ENCODE measurements at places on chromosomes 7 and 10.

GRCh38 chr10:88923520-88923919 is 29.1 kb downstream of the ACTA2 start:
- no peak for DNase-seq

DNA sequence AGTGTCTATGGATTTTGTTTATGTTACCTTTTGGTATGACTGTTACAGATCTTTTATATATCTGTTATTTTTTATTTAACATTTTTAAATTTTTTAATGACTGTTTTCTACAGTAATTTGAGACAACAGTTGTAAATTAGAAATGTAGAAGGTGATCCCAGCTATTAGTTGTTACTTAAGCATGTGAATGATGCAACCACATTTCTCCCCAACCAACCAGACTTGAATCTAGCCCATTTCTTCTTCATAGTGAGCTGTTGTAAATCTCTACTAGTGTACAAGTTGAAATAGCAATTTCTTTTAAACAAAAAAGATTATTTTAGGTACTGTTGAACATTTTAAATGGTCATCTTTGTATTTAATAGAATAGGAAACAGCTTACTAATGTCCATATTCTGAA is 18.0 kb downstream of the TMEM106B start:
- DNase-seq, result no peak

GRCh38 chr10:9294865-9295264 is 1240.4 kb downstream of the GATA3 start:
- DNase-seq, result no peak

GRCh38 chr7:94297397-94297838 is 97.3 kb upstream of the COL1A2 start:
- no peak for DNase-seq

DNA sequence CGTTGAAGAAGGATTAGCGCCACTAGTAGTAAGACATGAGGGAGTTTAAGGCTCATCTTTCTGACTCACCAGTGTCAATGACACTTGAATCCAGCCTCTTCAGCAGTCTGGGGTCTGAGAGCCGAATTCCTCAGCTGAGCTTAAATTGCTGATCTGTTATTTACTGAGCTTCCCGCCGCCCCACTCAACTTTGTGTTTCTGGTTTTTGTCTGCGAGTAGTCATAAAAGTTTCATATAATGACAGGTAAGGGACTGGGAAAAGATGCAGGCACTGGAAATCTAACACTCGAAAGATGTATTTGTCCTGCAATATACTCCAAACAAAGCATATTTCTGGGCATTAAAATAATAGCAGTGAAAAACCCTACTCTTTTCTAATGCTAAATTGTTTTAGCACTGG is 51.2 kb upstream of the RELN start:
- no peak for DNase-seq

- no peak for DNase-seq
Measured at GRCh38 chr10:101183458-101184183, 45.6 kb downstream of the LBX1 start.

GRCh38 chr7:39430441-39430840 is 135.8 kb upstream of the YAE1 start:
- no peak for DNase-seq

DNA sequence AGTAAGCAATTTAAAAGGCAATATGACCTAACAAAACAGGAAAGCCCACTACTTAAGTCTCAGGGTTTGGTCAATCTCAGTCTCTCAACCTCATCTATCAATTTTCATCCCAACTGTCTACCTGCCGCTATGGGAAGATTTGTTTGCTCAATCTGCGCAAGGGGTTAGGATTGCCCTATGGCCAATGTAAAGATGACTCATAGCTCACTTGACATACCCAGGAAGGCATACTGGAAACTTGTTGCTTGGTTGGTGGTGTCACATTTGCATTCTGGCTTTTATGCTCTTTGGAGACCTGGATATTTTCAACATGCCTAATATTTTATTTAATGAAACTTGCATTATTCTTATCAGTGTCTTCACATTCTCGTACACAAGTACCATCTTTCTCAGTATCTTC is 78.1 kb upstream of the TMEM196 start:
- no peak for DNase-seq

DNA sequence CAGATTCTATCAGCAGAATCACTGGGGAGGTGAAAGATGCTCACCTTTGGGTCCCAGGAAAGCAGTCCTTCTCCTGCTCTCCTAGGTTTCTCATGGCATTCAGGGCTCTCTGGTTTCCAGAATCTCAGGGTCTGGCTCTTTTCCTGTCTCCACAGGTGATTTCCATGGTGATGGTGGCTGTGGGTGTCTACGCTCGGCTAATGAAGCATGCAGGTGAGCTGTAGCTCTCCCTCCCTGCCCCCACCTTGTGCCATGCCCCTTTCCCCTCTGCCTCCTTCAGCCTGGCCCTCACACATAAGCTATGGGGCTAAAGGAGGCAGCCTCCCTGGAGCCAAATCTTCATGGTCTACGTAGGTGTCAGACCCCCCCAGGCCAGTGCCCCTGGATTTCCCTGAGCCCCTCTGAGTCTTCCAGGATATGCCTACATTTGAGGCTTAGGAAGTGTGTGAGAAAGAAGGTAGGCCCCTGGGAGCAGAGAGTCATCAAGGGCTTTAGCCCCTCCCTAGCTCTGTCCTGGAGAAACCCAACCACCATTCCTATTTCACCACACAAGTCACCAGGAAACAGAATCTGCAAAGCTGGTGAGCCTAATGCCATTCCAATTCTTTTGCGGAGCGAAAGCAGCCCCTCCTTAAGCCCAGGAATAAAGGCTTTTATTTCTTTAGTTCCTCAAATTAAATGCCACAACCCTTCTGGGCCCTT is 17.2 kb downstream of the TSPAN33 start:
- DNase-seq, result peak; percentile 10

DNA sequence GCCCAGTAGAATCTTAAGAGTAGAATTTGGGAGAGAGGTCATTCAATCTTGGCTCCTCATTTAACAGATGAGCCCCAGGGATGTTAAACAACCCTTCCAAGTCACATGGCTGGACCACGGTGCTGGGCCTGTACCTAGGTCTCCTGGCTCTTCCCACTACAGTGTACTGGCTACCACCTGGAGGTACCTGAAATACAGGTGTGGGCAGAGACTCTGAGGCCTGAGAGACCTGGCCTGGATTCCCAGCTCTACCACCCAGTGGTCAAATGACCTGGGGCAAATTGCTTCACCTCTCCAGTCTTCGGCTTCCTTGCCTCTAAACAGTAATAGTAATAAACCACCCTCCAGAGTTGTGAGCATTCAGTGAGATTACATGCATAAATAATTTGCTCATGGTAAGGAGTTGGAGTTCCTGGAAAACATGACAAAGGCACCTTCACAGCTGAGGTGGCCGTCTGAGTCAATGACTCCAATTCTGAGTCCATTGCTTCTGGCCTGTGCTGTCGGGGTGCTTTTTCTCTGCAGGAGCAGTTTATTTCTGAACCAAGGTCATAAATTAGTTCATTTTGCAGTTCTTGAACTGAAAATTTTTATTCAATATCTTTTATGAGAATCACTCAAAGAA is 2.7 kb downstream of the GOT1 start:
- no peak for DNase-seq

- no peak for DNase-seq
Measured at GRCh38 chr7:42479452-42479815, 242.4 kb upstream of the GLI3 start.

DNA sequence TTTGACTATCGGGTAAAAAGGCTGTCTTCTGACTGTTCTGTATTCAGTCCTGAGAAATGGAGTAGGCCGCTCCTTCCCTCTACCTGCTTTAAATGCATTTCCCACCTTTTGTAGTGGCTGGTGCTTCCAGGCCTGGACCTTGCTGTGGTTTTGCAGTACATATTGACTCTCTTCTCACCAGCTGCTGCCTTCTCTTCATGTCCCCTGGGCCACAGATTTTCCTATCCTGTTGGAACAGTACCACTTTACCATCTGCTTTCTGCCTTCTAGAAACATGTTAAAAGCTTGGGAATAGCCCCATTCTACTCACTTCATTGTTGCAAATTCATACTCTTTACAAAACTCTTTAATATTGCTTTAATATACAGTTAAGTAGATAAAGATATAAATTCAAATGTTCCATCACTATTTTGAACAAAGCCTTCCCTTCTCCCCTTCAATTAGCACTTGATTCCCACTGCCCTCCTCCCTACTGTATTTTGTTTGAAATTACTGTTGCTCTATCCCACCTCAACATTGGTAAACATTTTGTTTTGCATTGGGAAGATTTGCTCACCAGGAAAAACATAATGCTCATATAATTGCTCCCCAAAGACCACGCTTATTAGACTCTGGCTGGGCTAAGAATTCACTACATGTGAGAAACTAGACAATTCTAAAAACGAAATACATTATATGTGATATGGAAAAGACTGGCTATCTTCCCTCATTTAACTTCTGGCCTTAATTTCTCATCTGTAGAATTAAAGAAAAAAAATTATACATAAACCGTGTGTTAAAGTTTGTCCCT is 17.3 kb upstream of the SEMA3C start:
- DNase-seq, result no peak

DNA sequence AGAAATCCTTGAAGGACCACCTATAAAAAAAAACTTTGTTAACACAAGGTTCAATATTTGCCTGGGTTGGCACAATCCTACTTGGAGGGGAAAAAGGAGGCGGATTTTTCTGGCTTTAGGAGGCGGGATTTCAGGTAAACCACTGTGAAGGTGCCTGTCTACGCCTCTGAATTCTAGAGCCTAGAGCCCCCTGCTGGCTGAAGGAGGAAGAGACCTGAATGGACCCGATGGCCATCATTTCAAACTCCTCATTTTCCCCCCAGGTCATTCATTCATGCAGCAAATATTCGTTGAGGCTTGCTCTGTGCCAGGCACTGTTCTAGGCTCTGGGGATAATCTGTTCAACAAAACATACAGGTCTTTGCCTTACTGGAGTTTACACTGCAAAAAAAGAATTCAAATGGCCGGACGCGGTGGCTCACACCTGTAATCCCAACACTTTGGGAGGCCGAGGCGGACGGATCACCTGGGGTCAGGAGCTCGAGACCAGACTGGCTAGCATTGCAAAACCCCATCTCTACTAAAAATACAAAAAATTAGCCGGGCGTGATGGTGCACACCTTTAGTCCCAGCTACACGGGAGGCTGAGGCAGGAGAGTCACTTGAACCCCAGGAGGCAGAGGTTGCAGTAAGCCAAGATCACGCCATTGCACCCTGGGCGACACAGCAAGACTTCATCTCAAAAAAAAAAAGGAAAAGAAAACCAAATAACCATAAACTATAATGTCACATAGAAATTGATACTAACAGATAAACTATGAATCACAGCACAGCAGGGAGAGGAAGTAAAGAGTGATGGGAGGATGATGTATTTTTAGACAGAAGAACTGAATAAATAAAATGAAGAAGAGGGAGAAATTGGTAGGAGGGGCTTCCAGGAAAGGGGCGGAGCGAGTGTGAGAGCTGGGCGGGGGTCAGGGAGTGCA is 90.1 kb upstream of the NFE2L3 start:
- no peak for DNase-seq

DNA sequence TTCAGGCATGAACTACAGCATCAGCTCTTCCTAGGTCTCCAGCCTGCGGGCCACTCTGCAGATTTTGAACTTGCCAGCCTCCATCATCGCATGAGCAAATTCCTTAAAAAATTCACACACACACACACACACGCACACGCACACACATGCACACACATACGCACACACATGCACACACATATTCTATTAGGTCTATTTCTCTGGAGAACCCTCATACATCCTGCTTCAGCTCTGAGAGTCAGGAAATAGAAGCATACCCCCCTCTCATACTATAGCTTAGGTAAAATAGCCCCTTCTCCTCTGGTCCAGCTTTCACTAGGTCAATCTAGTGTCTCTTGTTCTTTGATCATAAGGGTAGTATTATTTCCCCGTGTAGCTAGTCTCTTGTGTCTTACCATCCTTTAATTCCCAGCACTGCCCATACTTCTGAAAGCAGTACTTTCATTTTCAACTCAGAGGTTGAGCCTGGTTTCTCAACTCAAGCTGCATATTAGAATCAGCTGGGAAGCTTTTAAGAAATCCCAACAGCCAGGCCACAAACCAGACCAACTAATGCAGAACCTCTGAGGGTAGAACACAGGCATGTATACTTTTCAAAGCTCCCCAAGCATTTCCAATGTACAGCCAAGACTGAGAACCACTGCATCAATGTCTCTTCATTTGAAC is 30.9 kb upstream of the ITGB8 start:
- no peak for DNase-seq

- DNase-seq, result no peak
Measured at GRCh38 chr7:45219130-45219529, 61.5 kb downstream of the RAMP3 start.

- DNase-seq, result no peak
Measured at GRCh38 chr10:1166101-1166827, 110.1 kb downstream of the WDR37 start.

DNA sequence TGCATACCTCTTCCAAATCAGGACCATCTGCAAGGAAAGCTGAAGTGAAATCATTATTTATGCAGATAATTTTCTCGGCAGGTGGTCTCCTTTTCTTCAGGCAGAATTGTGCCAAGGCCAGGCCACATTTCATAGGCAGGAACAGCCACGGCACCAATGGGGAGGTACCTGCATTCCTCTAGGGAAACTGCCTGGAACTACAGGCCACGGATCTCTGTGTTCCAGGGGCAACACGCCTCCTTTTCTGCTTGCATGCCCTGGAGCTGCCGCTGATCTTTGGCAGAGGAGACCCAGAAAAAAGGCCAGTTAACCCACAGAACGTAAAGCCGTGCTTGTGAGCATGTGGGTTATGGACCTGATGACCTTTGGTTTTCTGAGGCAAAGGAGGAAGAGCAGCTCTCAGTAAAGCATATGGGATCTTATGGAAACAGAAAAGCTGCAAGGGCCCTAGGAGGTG is 111.2 kb upstream of the KIAA1217 start:
- DNase-seq, result no peak

- no peak for DNase-seq
Measured at GRCh38 chr7:1566687-1567048, 3.2 kb downstream of the PSMG3 start.

DNA sequence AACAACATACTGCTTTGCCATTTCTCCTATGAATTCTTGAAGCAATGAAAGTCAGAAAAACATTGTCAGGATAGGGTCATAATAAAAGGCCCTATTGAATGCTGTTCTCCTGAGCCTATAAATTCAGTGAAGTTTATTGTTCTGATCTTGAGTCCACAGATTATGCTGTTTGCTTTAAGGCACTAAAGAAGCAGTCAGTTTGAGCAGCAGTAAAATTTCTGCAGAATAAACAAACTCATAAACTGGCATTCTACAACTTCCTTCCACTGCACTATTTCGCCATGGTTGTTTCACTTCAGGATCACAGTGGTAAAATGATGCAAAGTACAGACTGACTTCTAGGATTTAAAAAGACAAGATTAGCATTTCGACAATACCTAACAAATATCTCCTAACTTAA is 503.2 kb downstream of the SH2D4B start:
- no peak for DNase-seq

- no peak for DNase-seq
Measured at GRCh38 chr7:30433082-30433481, 45.5 kb downstream of the NOD1 start.

GRCh38 chr10:10930979-10931743 is 86.5 kb upstream of the CELF2 start:
- DNase-seq, result no peak

GRCh38 chr7:129255800-129256199 is 31.0 kb downstream of the AHCYL2 start:
- no peak for DNase-seq

GRCh38 chr10:47283101-47283630 is 16.8 kb upstream of the GDF10 start:
- no peak for DNase-seq
